ENCODE measurements at places on chromosomes 1 and 21. TPM values are rescaled to one million over a fixed set of nuclear protein-coding genes. Genes with fewer than 3 reads are reported as not detected.

LHX8 gene
- total RNA-seq: not detected

CD53 gene
- 403 TPM for total RNA-seq

SLC2A5 gene
- total RNA-seq: not detected

RNF186 gene
- not detected for total RNA-seq

Data from activated CD8-positive, alpha-beta memory T cell treated with anti-CD3 and anti-CD28 coated beads, Interleukin-2, amount 10 ng/mL, durations not matched to agents 7 days and 5 days (primary cell).